ENCODE measurements at places on chromosomes 12 and 14. TPM values are rescaled to one million over a fixed set of nuclear protein-coding genes. Genes with fewer than 3 reads are reported as not detected.

DNA sequence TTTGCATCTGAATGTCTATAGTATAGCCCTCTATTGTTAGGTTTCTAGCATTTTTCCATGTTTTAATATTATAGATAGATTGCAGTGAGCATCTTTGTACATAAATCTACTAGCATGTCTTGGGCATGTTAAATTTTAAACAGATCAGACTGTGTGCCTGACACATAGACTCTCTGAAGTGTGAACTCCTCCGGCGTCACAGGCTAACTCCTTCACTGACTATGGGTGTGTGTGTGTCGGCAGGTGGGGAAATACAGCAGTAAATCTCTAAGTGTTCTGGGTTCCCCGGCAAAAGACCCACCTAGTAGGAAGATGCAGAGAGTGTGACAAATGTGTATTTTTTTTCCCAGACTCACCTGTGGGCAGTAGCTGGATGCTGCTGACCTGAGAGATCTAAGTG is 2.3 kb downstream of the VWF start:
- no peak for DNase-seq

GRCh38 chr12:45601888-45602287 is 127.6 kb upstream of the ARID2 start:
- DNase-seq = no peak

GRCh38 chr14:68610251-68610793 is 182.5 kb downstream of the ZFP36L1 start:
- no peak for DNase-seq

DNA sequence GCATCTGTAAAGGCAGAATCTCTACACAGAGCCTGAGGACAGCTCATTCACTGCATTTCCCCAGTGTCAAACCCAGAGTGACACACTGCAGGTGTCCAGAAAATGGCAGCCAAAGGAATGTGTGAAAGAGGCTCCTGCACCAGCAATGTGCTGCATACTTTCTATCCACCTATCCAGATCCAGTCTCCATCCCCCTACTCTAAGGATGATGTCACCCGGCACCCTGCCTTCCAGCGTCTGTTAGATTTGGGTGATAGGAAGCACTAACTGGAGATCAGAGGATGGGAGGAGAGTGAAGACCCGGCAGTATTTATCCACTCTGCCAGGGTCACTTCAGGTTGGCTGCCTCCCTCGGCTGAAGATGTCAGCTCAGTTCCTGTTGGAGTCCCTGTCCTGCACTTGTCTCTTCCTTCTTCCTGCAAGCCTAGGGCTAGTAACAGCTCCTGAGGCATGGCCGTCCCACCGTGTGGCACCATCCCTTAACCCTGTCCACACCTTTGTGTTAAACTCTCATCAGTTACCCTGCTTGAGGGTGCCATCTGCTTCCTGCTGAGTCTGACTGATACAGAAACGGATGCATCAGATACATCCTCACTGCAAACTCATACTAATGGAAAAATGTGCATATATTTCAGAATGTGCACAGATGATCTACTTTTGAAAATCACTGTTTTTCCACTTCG is 13.0 kb upstream of the GPR68 start:
- DNase-seq = no peak

GRCh38 chr14:65387628-65388027 is 24.9 kb upstream of the FUT8 start:
- no peak for DNase-seq

DNA sequence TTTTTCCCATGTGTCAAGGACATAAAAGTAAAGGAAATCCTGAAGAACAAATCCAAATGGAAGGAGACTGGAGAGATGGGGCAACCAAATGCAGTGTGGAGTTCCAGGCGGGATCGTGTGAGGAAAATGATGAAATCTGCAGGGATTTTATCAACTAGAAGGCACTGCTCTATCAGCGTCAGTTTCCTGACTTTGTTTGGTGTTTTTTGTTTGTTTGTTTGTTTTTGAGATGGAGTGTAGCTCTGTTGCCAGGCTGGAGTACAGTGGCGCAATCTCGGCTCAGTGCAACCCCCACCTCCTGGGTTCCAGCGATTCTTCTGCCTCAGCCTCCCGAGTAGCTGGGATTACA is 43.3 kb upstream of the GPR132 start:
- DNase-seq = no peak

Gene TSHR
- total RNA-seq = 0.30 TPM

Gene PTHLH
- total RNA-seq = not detected

Measured in CD4-positive, alpha-beta memory T cell (primary cell).